Left ventricle myocardium inferior (tissue), 1 donor: ENCODE measurements at places on chromosomes 2 and 18.
A peak's percentile ranks its signal among the peaks of the same experiment; 100 is the strongest.

- DNase-seq, result no peak
These were observed 5.4 kb upstream of the KCNE4 start for GRCh38 chr2:223046470-223047040.

- DNase-seq, result no peak
These were observed 82.0 kb downstream of the GPD2 start for GRCh38 chr2:156518138-156518537.

- DNase-seq, result no peak
These were observed 822 bp downstream of the PSMG2 start for GRCh38 chr18:12703664-12704063.

DNA sequence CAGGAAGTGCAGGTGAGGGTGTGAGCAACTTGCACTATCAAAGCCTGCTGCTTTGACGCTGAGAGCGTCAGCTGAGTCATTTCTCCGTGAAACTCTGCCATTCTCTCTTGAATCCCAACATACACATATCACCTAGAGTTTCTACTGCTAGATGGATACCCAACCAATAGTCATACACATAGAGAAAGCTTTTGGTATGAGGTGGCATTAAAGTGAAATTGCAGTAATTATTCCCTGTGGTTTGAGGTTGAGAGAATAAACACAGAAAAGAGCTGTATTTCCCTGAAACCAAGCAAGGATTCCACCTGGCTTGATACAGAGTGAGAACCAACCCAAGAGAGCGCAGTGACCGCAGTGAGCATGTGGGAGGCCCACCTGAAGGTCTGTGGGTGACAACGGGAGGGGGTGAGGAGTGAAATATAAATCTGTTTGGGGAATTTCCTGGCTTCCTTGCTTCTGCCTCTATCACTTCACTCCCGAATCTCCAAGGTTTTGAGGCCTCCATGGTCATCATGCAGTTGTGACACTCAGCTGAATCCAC, 28.8 kb upstream of the TMEM18 start:
- DNase-seq, result no peak

- no peak for DNase-seq
These were observed 291.5 kb downstream of the SP3 start for GRCh38 chr2:173673640-173674039.

DNA sequence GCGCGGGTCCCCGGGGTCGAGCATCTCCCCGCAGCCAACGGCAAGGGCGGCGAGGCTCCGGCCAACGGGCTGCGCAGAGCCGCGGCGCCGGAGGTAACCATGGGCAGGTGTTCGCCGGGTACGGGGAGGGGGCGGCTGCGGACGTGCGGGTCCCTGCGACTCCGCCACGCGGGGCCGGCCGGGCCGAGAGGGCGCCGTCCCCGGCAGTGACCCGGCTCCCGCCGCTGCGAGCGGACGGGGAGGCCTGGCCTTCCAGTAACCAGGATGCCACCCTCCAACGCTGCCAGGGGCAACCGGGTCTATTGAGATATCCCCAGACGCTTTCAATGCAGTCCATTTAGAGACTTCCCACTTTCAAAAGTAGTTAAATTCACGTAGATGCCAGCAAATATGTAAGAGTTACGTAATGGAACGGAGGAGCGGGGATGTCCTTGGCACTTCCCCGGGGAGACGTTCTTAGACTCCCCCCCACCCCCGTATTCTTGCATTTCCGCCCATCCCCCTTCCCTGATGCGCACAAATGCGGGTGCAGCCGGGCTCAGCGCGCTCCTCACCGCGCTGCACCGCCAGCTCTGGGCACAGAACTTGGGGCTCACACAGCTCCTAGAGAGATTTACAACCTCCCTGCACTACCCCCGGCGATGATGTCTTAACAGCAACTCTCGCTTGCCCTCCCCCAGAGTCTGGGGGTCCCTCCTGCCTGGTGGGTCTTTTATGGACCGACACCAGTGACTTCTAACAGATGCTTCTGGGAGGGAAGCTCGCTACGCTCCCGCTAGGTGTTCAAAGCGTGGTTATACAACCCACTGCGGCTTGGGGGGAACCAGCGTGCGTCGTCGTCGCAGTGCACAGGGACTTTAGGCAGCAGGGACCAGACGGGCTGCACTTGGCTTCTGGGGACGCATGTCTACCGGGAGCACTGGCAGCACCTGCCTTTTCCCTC, 657 bp downstream of the SGPP2 start:
- peak; percentile 28 for DNase-seq

- no peak for DNase-seq
These were observed 4.2 kb upstream of the GRB14 start for GRCh38 chr2:164625378-164625971.

- peak; percentile 32 for DNase-seq
These were observed 318.2 kb downstream of the RND3 start for GRCh38 chr2:150169237-150169629.

DNA sequence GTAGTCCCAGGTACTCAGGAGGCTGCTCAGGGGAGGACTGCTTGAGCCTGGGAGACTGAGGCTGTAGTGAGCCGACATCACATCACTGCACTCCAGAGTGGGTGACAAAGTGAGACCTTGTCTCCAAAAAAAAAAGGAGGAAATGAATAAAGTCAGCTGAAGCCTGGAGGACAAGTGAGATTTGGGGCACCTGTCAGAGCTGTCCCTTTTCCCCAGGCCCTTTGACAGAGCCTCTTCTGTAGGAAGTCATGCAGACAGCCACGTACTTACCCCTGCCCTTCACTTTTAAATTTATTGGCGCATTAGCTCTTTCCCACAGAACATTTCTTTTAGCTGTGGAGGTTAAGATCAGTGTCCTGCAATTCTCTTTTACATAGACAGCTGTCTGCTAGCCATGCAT, 151.0 kb upstream of the DNMT3A start:
- no peak for DNase-seq

DNA sequence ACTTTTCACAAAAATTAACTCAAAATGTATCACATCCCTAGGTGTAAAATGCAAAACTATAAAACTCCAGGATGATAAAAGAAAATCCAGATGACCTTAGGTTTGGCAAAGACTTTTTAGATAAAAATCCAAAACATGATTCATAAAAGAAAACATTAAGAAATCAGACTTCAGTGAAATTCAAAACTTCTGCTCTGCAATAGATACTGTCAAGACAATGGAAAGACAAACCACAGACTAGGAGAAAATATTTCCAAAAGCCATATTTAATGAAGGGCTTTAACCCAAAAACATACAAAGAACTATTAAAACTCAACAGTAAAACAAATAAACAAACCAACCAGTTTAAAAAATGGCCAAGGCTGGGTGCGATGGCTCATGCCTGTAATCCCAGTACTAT, 173.6 kb upstream of the SPOPL start:
- no peak for DNase-seq

DNA sequence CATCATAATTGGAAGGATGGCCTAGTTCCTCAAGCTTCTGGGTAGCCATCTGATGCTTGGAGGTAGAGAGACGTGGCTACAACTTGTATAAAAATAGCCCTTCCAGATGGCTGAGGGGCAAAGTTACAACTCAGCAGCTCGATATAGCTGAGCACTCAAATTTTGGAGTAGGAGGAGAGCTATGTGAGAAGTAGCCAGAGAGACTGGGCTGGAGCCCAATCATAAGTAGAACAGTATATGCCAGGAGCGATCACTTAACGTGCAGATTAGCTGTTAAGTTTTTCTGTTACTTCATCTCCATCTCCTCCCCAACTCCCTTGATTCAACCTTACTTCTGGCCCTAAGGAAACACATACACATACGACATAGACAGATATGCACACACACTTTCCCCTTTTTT, 28.8 kb downstream of the CNRIP1 start:
- no peak for DNase-seq

DNA sequence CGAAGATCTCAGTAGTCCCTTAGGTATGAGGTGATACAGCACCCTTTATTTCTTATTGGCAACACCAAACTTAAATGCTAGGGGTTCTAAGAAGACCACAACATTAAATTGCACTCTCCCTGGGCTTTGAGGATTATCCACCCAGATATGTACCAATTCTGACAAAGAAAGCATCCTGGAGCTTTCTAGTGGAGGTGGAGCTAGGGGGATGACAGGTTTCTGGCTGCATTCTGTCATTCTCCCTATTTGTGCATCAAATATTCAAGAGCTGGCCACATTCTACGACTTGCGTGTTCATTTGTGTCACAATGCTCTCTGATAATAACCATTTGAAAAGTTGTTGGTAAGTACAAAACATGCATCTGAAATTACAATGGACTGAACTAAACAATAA, 111.1 kb downstream of the CDH2 start:
- DNase-seq, result no peak

DNA sequence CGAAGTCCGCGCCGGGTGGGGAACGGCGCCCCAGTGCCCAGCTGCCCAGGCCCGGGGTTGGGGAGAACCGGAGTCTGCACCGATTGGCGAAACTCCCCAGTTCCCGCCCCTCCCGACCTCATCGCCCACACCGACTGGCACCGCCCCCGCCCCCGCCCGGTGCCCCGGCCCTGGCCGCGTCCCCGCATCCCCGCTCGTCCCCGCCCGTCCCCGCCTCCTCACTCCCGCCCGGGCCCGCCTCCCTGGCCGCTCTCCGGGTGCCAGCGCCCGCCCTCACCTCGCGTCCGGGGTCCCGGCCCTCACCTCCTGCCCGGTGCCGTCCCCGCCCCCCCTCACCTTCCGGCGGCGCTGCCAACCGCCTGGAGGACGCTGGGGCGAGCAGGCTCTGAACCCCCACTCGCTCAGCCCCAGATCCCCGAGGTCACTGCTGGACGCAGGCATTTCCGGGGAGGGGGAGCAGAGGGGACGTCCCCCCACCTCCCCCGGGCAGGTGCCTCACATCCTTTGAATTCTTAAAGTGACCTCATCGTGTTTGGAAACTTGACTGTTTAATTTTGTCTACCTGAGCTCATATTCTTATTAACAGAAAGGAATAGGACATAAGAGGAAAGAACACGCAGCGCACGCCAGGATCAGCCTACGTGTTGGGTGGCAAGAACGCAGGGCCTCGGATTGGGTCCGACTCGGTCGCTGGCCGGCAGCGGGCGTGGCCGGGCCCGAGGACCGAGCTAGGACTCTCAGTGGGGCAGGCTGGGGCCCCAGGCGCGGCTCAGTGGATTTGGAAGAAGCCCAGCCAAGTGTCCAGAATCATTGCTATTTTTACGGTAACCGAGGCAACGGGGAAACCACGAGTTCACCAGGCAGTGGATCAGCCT, at the start of gene FAM110C:
Gene FAM110C (minus strand): TSS at position 35 of the 875 bp plus-strand sequence. CDS start 120 bp downstream, outside the sequence.
- peak; percentile 68 for DNase-seq

GRCh38 chr2:230748087-230748486, 35.4 kb downstream of the CAB39 start:
- DNase-seq, result no peak

DNA sequence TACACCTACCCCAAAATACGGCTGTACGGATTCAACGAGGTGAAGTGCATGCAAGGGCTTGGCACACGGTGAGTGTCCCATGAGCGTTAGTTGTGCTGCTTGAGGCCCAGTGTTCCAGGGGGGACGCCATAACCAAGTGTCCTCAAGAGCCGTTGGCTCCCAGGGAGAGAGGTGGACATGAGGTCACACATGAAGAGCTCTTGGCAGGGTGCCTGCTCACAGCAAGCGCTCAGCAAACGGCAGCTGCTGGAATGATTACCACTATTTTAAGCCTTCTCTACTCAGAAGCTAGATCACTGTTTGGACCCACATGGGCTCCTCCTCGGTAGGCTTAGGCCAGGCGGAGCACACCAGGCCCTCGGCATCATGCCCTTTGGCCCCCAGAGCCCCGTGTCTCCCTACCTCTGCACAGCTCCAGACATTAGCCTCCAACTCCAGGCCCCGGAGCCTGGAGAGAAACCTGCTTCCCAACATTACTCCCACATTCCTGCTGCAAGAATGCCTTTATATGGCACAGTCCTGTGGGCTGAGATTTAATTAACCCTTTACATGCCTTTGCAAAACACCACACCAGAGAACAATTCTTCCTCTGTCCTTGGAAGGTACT, 68.4 kb upstream of the PPP1CB start:
- DNase-seq, result peak; percentile 89

DNA sequence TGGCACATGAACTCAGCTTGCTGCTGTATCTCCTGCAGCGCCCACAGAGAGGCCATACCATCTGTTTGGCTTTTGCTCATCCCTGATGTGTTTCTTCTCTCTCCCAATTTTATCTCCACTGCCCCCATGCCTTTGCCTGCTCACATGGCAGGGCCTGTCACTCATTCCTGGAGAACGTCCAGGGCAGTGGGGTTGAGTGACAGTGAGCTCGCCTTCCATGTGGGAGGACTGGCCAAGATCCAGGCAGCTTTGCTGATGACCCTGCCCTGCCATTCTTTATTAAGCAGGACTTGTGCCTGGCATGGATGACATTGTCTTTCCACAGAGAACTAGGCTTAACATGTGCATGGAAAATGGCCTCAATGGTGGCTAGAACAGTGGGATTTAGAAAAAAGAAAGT, 230.5 kb upstream of the THSD7B start:
- peak; percentile 71 for DNase-seq

- no peak for DNase-seq
These were observed 478.1 kb upstream of the ZNF804A start for GRCh38 chr2:184119989-184120800.

- DNase-seq, result no peak
These were observed 388.0 kb downstream of the TRIB2 start for GRCh38 chr2:13104723-13105122.

GRCh38 chr2:60735496-60736250, 20.4 kb upstream of the PAPOLG start:
- no peak for DNase-seq

DNA sequence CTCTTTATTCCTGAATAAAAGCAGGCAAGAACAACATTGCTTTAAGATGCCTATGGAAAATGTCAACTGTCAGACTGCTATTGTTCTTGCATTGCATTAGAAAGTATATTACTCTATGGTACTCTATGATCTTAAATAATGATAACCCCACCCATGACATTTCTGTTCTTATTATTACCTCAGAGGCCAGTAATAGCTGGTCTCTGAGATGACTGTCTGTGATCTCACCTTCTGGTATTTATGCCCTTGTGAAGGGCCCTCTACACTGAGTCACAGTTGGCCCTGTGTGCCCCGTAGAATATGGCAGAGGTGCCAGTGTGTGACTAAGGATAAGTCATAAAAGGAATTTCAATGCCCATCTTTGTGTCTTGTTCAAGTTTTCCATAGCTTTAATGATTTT, 61.0 kb downstream of the SPP2 start:
- no peak for DNase-seq

DNA sequence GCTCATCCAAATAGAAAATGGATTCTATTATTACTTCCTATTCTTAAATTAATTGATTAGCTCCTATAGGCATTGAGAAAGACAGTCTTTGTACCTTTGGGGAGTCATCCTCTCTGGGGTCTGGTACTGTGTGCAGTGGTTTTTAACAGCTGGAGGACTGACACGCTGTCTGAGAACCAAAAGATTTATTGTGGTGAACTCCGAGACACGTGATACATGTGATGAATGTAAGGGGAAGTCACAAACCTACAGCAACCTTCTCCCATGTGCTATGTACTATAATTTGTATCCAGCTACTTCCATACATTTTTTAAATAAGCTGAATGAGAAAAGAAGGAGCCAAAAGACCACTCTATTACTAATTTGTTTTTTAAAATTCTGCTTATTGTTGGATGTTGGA, 133.7 kb downstream of the GALNT3 start:
- no peak for DNase-seq
